ENCODE measurements at places on chromosomes 2 and 18.

- no peak for DNase-seq
Observed at GRCh38 chr2:128474036-128474955, 155.6 kb upstream of the HS6ST1 start.

GRCh38 chr2:119333360-119333759 is 33.3 kb downstream of the C2orf76 start:
- DNase-seq = no peak

DNA sequence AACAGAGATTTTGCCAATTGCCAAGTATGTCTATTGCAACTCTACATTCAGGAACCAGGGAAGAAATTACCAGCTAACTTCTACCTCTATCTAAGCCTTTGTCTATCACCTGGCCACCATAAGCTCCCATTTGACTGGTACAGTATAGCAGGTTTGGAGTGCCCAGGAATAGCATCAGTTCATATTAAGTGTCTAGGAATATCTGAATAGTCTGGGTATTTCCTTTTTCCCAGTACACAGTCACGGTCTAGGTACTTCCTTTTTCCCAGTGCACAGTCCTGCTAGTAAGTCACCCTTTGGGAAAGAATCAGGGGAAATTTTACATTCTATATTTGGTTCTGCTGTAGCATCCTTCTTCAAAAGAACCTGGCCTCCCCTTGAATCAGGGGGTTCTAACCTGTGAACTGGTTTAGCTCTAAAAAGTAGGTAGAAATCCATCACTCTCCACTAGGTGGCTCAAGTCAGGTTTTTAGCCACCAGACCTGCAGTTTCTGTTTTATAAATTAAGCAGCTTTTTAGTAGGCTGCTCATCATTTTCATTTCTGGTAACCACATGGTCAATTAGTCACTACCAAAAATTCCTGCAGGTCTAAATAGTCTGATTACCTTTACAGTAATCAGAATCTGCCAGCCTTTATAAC is 49.3 kb upstream of the DNAJC10 start:
- DNase-seq = peak; percentile 19

- no peak for DNase-seq
Observed at GRCh38 chr2:84705858-84706257, 175.0 kb downstream of the TRABD2A start.

GRCh38 chr2:212893216-212893615 is 258.2 kb downstream of the IKZF2 start:
- no peak for DNase-seq

DNA sequence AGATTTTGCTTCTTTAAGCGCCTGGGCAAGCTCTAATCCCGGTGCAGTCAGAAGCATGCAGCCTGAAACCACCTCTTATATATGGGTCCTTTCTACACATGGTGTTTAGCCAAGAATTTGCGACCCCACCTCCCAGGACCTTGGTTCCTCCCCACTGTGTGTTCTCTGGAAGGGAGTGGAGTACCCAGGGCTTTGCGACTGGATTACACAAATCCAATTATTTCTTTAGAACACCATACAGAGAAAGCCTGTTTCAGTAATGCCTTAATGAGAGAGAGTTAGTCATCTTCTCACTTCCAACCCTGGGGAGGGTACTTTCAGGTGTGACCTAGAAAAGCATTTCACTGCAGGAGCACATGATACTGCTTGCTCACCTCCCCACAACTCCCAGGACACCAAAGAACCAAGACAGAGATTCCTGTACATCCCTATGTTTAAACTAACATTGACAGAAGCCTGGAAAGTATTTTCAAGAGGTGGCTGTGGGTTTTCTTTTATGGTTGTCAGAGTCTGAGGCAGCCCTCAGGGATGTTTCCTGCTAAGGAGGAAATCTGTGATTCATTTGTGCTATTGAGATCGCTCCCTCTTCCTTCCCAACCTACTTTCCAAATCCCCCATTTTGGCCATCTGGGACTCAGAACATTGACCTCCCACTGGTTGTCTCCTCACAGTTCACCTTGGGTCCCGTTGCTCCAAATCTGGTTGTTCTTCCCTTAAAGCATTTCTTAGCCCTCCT is at the start of gene CAPN14:
TSS of gene CAPN14 (minus strand) at position 51 of the 736 bp plus-strand sequence. CDS start 12,068 bp downstream, outside the sequence.
- no peak for DNase-seq

GRCh38 chr18:58529714-58530354 is 99.1 kb downstream of the ALPK2 start:
- peak; percentile 79 for DNase-seq

DNA sequence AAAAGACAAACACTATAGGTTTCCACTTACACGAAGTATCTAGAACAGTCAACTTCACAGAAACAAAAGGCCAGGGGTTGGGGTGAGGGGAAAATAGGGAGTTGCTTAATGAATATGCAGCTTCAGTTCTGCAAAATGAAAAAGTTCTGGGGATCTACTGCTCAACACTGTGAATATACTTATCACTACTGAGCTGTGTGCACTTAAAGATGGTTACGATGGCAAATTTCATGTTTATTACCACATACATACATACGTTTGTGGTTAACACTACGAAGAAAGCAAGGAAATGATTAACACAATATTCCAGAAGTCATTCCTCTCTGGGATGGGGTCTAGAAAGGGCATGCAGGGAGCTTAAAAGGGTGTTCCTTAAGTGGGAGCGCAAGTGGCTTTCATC is 19.3 kb downstream of the MBOAT2 start:
- DNase-seq = no peak

DNA sequence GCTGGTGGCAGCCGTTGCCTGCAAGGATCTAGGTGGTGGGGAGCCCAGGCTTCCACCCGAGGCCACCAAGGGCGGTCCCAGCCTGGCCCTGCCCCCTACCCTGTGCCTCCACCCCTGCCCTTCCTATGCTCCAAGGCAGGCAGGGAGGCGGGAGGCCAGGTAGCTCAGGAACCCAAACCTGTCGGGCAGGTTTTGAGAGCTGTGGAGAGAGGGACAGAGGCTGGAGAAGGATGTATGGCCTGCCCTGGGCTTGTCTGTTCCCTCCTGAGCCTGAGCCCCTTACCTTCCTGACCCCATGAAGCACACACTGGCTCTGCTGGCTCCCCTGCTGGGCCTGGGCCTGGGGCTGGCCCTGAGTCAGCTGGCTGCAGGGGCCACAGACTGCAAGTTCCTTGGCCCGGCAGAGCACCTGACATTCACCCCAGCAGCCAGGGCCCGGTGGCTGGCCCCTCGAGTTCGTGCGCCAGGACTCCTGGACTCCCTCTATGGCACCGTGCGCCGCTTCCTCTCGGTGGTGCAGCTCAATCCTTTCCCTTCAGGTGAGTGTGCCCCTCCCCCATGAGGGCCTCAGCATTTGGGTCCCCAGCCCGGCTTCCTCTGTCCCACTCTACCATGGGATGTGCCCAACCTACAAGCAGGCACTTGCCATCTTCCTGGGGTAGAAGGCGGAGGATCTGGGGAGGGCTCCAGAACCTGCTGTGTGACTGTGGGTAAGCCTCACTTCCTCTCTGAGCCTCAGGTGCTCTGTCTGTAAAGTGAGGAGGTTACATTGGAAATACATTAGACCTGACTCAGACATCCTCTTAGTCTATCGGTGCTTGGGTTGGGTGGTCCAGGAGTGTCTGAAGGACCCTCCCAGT is at the start of gene PROM2:
TSS of gene PROM2 (plus strand) at position 159 of the 860 bp plus-strand sequence. CDS start at position 296, 137 bp downstream.
- no peak for DNase-seq

DNA sequence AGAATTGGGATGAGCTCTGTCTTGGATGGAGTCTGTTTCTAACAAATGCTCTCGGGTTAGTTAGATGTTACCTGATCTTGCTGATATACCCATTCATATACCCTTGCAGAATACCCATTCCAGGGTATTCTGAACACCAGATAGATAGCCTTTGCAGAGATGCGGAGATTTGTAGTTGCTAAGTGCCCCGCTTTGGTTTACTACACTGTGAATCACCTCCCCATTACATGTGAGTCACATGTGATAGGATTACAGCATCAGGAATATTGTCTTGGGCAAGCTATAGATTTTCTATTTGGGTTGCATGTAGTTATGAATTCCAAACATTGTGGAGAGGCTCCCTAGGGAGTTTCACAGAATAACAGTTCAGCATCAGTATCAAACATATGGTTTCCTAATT is 3.8 kb downstream of the VSNL1 start:
- no peak for DNase-seq

- no peak for DNase-seq
Observed at GRCh38 chr2:23036629-23037028, 348.4 kb upstream of the KLHL29 start.

GRCh38 chr2:65586516-65586915 is 154.1 kb upstream of the SPRED2 start:
- no peak for DNase-seq

DNA sequence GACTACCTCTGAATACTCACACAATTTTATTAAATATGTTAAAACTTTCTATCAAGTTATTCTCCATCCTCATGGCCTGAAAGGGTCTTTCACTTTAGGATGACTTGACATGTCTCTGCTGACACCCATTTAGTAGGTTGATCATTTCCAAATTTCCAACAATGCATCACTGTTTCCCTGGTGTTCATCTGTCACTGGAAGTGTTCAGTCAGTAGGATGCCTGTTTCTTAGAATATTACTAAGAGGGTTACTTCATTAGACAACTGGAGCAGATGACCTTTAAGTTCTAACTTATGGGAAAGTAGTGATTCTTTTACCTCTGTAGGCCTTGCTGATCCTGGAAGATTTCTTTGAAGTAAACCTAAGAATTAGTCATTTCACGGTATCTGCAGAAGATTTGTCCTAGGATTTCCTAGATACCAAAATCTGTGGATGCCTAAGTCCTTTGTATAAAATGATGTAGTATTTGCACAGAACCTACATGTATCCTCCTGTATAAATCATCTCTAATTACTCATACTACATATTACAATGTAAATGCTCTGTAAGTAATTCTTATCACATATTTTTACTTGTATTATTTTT is 77.7 kb downstream of the MAP3K20 start:
- no peak for DNase-seq

DNA sequence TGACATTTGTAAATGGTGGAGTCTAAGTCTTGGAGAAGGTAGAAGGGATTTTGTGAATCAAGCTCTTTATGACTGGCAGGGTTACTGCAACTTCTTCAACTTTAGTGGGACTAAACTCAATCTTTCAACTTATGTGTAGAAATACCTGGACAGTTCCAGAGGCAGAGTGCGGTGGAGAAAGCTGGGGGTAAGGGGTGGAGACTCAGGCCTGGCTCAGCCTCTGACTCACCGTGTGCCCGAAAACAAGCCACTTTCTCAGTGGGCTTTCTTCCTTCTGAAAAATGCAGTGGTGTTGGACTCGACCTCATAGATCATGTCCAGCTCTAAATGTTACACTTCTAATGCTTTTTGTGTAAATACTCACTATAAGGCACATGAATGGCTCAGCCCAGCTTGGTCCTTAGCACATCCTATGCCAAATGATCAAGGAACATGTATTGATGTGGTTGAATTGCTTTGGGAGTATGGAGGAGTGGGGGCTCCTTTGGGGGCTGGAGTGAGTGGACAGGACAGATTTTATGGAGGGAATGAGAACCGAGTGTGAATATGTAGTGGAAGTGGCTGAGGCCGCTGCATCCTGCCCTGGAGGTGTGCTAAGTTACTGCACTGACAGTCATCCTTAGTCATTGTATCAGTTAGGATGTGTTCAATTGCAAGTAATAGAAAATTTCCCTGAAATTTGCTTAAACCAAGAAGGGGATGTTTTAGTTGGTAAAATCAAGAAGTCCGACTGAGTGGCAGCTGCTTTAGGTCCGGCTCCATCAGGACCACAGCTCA is 32.2 kb upstream of the IGFBP5 start:
- DNase-seq = no peak

GRCh38 chr2:179917272-179917671 is 55.9 kb upstream of the ZNF385B start:
- DNase-seq = no peak

GRCh38 chr18:21163647-21164547 is 52.3 kb upstream of the ROCK1 start:
- DNase-seq = no peak

GRCh38 chr2:38966678-38967077 is 77.0 kb downstream of the ARHGEF33 start:
- DNase-seq = no peak

DNA sequence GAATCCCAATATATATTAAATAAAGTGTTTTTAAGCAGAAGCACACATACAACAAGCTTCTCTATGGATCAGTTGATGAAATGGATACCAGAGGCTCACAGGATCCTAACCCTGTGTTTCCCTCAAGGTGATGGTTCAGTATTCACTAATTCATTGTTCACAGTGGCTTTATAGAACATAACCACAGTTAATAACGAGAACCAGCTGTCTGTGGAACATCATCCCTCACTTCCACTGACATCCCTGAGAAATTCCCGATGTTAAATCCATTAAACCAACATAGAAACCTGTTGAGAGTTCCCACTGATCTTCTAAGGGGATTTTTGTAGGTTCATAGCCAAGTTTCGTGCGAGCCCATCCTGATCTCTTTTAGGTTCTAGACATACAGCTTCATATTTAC is 29.0 kb downstream of the CCDC195 start:
- no peak for DNase-seq

DNA sequence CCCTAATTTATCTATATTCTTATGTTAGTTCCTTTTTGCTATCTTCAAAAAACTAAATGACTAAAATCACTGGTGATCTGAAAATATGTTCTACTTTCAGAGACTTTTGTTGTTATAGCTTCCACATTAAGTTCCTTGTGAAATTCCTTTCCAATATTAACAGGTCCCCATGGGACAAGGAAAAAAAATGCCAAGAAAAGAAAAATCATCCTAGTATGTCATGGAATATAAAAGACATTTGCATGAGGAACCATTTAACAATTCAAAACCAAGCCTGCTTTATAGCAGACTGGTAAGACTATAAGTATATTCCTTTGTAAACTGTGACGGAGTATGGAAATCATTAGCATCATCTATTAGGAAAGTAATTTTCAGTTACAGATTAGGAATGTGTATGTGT is 48.1 kb downstream of the COBLL1 start:
- no peak for DNase-seq

GRCh38 chr18:69956057-69956456 is 8.4 kb upstream of the CD226 start:
- peak; percentile 38 for DNase-seq

DNA sequence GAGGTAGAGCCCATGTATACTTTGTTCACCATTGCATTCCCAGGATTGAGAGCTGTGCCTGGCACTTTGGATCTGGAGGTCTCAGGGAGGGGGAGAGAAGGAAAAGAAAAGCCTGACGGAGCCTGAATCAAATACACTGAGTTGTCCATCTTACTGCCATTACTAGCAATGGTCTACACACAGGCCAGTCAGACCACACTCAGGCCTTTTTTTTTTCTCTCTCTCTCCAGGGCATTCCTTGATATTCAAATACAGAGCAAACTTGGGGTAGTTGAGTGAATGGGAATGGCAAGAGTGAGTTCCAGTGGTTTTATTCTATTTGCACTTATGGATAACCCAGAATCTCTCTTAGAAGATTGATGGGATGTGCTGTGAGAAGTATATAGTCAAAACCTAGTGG is 11.8 kb downstream of the DSEL start:
- no peak for DNase-seq

Data from CD4-positive, alpha-beta T cell treated with Interleukin-17A for 4 hours (primary cell).